Stimulated activated CD8-positive, alpha-beta memory T cell treated with anti-CD3 and anti-CD28 coated beads, Interleukin-4, amount 100 ng/mL, for 1 hour (primary cell): ENCODE measurements at places on chromosomes 12 and 14.

DNA sequence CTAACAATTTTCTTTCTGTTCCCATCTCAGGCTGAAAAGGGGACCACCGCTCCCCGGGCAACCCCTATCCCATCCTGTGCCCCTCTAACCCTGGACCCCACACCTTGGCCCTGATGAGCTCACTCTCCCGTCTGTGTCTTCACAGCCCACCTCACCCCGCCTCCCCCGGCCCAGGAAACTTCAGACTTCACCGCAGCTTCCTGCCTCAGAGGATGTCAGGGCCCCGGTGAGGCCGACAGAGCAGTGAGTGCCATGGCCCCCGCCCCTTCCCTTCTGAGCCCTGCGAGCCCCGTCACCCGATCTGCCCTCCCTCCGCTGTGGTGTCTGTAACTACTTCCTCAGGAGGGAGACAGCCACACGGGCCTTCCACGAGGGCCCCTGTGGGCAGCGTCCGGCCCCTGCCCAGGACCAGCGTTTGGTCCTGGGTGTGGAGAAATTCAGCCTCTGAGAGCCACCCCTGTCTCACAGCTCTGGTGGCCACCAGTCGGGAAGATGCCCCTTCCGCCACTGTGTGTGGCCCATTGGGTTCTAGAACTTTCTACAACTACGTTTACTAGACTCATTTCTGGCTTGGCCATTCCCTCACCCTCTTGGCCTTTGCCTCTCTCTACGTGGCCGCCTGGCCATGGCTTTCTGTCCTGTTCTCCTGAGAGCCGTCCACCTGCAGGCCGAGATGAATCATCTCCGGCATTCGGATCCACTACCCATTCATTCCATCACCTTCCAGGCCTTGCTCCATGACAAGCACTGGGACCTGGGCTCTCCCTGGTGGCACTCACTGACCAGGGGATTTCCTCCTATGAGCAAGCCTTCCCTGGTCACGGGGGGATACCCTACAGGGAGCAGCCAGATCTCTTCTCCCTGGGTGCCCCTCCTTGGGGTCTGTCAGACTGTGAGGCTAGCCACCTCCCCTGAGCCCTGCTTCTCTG, 3.4 kb downstream of the RHOF start:
- DNase-seq = peak; percentile 85

- DNase-seq = no peak
Observed at GRCh38 chr12:96986883-96987523, 79.9 kb downstream of the NEDD1 start.

DNA sequence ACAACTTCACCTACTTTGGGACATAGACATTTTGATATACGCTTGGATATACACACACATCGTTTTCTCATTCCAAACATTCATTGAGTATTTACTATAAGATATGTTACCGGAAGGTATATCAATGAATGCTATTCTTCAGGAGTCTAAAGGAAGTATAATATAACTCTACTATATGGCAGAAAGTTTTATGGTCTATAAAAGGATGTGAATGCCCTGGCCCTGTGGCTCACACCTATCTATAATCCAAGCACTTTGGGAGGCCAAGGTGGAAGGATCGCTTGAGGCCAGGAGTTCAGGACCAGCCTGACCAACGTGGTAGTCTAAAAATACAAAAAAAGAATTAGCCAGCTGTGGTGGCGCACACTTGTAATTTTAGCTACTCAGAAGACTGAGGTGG, 5.6 kb downstream of the NRIP2 start:
- no peak for DNase-seq

GRCh38 chr14:75983019-75983358, 1.2 kb upstream of the TGFB3 start:
- DNase-seq = no peak

- no peak for DNase-seq
Observed at GRCh38 chr14:103669370-103669769, 40.4 kb downstream of the KLC1 start.

GRCh38 chr14:103542605-103543088, 13.7 kb downstream of the TRMT61A start:
- DNase-seq = no peak

DNA sequence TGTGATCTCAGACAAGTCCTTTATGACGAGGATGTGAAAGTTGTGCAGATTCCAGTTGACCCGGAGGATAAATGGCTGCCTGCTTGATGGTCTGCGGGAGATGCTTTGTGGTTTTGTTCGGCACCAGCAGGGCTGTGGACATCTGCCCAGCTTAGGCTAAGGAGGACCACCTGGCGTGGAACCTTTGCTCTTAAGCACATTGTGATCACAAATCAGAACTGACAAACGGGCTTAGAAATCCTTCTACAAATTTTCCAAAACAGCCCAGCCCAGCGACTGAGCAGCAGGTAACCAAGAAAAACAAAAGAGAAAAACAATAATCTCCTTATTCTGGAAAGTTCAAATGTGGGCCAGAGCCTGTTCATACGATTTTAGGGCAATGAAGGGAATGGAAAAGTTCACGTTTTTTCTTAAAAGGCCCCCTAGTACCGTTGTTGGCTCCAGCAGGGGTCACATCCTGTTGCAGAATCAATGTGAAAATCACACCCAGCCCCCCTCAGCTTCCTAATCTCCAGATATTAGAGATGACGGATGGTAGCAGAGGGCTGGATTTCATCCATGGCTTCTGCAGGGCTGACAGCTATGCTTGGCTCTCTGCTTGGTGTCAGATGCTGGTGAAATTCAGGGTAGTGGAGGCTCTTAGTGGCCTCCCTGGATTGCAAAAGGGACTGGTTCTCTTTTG, 81.1 kb upstream of the RFLNA start:
- no peak for DNase-seq

DNA sequence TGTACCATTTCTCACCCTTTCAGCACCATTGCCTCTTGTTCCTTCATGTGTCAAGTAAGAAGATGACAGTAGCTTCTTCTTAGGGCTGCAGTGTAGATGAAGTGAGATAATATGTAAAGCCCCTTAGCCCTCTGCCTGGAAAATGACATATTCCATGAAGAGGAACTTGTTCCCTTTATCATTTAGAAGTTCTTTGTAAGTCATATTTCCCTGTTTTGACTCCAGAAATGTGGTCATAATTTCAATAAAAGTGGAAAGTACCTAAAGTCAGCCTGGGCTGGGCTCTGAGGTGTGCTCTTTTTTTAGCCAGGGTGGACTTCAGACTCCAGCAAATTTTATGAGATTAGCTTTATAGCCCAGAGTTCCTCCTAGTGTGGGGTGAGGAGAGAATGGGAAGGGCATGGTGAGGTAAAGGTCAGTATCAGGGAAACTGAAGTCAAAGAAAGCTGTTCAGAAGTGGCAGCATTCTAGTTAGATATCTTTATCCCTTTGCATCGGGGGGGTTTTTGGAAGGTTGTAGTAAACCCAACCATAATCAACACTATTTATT, 92.5 kb downstream of the TMCC3 start:
- DNase-seq = no peak

DNA sequence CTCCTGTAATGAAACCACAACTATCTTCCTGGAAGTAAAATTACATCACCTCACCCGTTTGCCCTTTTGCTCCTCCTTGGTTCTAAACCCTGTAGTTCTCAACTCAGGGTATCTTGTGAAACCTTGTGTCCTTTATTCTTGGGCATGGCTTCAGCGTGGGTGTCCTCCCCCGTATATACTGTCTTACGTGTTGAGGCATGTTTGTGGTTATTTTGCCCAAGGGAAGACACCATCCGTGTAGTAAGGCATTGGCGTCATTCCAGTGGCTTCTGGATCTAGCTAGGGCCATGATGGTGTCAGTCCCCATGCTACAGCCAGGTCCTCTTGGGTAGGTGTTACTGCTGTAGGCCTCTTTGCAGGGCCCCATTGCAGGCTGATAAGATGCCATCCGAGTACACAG, 115.4 kb downstream of the ZFP36L1 start:
- DNase-seq = no peak

DNA sequence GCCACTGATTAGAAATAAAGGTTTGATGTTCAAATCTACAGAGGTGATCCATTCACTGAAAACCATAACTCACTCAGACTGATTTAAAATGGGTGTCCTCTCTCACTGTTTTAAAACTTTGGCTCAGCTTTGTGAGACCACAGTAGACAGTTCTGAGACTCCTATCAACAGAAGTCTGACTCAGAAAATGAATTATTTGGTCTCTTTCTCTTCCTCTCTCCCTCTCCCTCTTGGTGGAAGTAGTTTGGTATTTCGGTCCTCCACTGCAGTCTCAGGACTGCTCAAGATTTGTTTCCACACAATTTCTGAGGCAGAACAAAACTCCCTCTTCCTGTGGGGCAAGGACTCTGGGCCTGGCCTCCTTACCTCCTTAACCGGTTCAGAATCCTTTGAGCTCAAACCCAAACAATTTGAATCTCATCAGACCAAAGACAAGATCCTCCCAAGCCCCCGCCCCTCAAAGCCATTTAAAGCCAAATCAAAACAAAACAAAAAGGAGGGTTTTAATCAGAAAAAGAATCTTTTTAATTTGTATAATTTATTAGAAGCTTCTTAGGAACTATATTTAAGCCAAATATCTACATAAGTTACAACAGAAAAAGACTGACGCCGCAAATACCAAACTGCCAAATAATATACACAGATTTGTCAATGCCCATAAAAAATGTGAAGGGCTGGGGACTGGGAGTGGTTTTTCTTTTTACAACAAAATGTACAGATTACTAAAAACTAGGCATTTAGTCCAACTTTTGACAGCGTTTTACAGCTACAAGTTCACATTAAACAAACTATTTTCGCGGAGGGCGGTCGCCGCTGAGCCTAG, 3.9 kb downstream of the NKX2-1 start:
- no peak for DNase-seq

- no peak for DNase-seq
Observed at GRCh38 chr12:124294780-124295341, at the start of gene RFLNA. Gene RFLNA (plus strand): TSS chr12:124295093. CDS start chr12:124295430, 337 bp downstream.

DNA sequence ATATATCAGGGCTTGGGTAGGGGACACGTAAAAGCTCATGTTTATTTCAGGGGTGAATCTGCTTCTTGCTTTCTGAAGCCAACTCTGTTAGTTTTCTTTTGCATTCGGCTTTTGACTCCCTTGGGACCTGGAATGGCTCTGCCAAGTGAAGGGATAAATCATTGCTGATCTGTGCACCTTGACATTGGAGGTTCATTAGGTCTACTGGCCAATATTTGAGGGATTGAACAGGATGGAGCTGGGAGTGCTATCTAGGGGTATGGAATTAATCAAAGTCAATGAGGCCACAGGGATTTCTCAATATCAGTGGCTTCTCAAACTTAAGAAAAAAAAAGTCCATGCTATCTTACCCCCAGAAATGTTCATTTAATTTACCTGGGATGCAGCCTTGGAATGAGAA, 203.5 kb upstream of the RMST start:
- DNase-seq = no peak
